ENCODE measurements at places on chromosomes 2 and 18.
A peak's percentile ranks its signal among the peaks of the same experiment; 100 is the strongest.

DNA sequence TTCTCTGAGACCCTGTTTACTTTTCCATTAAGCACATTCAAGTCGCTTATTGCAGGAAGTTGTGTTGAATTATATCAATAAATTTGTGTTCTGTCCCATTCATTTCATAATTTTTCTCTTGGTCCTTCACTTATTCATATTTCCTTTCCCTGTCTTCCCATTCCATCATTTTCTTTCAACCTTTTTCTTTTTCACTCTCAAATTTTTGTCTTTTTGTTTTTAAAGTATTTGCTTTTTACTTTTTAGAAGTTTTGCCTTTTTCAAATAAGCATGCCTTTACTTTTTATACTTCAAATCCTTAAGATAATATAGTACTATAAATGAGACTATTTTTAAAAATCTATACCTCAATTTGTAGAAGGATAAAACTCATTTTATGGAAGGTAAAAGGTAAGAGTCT, 120.5 kb downstream of the ATL2 start:
- no peak for DNase-seq

DNA sequence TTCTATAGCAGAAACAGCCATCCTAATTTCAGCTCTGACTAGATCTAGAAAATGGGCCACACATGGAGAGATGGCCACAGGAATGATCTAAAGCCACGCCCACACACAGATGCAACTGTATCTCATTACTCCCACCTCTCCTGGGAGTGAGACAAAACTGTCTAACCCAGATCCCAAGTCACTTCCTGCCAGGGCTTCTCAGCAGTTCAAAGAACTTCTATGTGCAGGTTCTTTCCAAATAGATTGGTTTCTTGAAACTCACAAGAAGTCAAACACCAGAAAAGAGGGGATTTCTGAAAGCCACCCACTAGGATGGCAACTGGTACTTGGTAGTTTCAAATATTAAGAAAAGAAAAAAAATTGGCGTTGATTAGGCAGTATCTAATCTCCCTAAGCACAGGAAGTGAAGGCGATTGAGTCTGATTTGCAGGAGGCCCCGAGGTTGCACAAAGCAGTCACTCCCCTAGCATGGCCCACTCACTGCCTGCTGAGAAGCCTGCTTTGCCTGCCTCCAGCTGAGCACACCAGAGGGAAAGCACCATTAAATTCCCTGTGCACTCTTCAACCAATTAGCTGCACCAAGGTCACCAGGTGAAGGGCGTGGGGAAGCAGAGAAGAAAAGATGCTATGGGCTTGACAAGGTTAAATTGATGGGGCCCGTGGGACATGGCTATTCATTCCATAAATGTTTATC, 51.1 kb downstream of the PAPOLG start:
- DNase-seq = no peak

GRCh38 chr2:58501371-58502160, 260.4 kb upstream of the FANCL start:
- no peak for DNase-seq

DNA sequence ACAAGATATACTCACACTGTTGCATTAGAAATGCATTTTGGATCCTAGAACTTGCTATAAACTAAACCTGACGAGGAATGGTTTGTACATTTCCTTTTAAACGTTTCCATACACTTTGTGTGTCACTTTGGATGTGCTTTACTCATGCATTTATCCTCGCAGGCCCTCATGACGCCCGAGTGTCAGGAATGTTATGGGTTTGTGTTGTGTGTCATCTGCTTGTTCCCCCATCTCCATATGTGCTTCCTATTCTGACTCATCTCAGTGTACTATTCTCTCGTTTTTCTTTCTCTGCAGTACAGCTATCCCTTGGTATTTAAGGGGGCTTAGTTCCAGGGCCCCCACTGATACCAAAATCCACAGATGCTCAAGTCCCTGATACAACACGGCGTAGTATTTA, 121.5 kb upstream of the RASGRP3 start:
- no peak for DNase-seq

- no peak for DNase-seq
These were observed 7.3 kb downstream of the TEX261 start for GRCh38 chr2:70987386-70987785.

DNA sequence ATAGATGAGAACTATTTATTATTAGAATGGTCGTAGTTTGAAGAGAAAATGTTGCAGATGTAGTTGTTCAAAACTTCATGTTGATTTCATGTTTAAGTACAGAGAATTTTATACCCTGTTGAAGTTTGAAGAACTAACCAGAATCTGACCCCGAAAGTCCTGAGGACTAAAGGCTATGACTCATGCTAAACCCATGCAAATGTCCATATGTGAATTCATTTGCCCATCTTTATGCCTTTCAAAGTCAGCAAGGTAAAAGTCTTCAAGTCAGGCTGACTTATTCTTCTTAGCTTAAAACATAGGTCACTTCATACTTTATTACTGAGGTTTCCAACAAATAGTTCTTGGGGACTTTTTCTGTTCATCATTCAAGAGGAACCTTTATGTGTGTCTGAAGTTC, 185.5 kb downstream of the CCDC85A start:
- DNase-seq = no peak

GRCh38 chr2:97969081-97970067, 26.4 kb downstream of the TMEM131 start:
- no peak for DNase-seq

- DNase-seq = no peak
These were observed 265.4 kb upstream of the TFPI start for GRCh38 chr2:187819624-187820023.

DNA sequence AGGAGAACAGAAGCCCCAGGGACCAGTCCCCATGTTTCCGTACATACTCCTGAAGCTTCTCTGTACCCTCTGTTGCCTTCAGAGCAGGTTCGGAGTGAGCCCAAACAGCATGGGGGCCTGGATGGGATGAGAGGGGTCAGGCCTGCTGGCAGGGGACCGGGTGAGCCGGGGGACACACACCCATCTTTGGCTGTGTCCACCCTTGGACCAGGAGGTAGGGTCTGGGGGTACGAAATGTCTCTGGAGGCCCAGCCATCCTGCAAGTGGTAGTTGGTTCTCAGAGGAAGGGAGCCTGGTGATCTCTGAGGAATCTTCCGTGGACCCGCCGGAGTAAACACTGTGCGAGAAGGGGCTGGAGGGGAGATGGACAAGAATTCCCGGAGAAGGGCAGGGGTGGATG, 15.3 kb downstream of the FBLN7 start:
- no peak for DNase-seq

DNA sequence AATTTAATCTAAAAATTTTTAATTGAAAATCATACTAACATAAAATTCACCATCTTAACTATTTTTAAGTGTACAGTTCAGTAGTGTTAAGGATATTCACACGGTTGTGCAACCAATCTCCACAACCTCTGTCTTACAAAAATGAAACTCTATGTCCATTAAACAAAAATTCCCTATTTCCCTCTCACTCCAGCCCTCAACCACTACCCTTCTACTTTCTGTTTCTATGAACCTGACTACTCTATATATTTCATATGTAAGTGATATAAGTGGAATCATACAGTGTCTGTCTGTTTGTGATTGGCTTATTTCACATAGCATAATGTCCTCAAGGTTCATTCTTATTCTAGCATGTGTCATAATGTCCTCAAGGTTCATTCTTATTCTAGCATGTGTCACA, 34.3 kb upstream of the OSBPL6 start:
- no peak for DNase-seq

GRCh38 chr2:49067971-49068370, 86.3 kb downstream of the FSHR start:
- no peak for DNase-seq

GRCh38 chr2:155412598-155412997, 714.1 kb downstream of the KCNJ3 start:
- DNase-seq = no peak

DNA sequence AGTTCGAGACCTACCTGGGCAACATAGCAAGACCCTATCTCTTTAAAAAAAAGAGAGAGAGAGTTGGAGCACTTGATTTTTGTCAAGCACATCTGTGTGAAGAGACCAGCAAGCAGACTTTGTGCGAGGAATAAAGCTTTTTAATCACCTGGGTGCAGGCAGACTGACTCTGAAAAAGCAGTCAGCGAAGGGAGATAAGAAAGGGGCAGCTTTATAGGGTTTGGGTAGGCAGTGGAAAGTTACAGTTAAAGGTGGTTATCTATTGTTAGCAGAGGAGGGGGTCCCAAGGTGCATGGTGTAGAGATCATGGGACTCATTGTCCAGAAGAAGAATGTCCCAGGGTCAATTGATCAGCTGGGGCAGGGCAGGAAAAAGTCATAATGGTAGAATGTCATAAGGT, 34.4 kb downstream of the NCL start:
- no peak for DNase-seq

DNA sequence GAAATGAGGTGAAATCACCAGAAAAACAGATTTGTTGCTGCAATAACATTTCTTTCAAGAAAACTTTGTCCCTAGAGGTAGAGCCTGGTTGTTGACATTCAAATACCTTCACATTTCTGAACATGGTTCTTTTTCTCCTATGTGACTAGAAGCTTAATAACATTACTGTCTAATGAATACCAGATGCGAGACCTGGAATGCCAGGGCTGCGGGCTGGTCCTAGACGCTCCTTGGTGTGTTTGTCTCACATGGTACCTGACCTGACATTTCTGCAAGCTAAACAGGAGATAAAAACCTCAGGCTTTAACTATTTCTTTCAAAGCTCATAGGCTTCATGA, 38.5 kb downstream of the ACKR3 start:
- DNase-seq = no peak

- DNase-seq = no peak
These were observed 23.1 kb downstream of the MRPL44 start for GRCh38 chr2:223980397-223980735.

DNA sequence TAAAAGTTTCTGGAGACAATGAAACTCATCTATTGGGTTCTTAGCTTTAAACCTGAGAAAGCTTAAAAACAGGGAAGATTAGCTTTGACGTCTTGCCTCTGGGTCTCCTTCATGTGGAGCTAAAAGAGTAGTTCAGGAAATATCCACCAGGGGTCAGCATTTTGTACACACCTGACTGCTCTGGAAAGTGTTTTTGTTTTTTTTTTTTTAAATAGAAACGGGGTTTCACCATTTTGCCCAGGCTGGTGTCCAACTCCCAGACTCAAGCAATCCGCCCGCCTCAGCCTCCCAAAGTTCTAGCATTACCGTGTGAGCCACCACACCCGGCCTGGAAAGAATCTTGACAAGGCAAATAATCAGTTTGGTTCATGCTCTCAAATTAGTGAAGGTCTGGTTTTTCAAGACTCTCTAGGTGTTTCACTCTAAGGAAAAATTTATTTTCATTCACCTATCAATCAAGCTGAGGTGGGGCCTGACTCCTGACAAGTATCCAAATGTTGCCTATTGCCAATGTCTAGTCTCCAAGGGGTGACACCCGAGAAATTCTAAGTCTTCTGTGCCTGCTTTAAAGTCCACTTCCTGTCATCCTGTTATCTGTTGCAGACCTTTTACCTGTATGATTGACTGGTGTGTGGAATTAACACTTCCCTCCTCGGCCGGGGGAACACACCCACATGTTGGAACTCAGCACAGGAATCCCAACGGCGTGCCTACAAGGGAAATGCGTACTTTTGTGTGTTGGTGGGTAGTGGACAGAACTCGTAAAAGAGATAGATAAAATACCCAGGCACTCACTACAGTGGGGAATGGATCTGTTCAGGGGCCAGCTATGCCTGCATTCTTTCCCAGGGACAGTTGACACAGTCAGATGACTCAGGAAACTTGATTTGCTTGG, 11.3 kb downstream of the IL1RN start:
- DNase-seq = peak; percentile 78

DNA sequence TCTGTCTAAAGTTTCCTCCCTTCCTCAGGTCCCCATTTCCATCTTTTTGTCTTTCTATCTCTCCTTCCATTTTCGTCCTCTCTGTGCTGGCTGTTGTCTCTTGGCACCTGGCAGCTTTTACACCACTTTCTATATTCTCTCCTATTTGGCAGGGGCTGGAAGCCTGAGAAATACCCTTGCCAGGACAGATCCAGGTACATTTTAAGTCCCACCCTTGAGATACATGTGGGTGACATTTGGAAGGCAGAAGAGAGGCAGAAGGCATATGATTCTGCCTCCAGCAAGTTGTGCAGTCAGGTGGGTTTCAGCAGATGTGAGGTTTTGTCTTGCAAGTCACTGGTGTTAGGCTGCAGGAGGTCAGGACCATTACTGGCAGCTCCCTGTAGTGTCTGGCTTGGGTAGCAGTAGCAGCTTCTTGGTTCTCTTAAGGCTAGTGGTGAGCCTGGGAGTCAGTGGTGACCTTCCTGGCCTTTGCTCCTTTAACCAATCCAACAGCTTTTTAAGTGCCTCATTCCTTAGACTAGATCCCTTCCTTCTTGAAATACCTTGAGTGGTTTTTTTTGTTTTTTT, 90.1 kb downstream of the CAPN13 start:
- no peak for DNase-seq

DNA sequence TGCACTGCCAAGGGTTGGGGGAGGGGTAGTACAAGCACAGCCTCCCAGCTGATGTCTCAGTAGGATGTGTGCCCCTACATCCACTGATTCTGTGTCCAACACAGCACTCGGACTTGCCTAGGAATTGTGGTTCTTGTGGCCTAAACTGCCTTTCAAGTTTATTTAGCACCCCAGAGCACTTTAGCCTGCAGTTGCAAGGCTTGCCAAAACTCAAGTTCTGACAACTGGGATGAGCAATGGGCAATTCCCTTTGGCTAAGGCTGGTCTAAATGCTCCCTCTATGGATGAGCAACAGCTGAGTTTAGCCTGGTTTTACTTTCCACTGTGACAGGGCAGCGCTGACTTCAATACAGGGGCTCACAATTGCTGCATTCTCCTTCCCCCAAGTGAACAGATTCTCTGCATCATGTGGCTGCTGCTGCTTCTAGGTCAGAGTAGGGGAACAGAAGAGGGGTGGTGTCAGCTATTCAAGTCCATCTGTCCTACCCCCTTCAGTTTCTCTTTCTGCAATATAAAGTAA, 471.5 kb downstream of the PIK3C3 start:
- no peak for DNase-seq

All from CD14-positive monocyte (primary cell).